ENCODE measurements at places on chromosomes 12 and 14.

DNA sequence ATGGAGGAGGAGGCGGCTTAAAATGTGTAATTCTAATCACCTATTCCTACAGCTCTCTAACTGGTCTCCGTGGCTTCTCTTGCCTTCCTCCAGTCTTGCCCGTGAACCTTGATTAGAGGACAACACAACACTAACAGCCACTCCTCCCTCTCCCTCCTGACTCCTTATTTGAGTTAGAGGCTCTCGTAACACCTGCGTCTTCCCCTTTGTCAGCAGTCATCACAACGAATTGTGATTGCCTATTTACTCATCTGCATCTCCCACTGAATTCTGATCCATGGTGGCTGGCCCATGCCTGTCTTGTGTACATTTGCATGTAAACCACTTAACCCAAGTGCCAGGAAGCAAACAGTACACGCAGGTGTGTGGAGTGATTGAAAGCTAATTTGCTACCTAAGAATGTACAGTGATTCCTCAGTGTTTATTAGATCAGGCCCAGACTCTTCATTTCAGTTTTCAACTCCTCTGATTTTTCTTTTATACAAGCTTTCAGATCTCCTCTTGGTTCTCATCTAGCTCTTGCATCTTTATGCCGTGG is 154.5 kb downstream of the MON2 start:
- no peak for DNase-seq

DNA sequence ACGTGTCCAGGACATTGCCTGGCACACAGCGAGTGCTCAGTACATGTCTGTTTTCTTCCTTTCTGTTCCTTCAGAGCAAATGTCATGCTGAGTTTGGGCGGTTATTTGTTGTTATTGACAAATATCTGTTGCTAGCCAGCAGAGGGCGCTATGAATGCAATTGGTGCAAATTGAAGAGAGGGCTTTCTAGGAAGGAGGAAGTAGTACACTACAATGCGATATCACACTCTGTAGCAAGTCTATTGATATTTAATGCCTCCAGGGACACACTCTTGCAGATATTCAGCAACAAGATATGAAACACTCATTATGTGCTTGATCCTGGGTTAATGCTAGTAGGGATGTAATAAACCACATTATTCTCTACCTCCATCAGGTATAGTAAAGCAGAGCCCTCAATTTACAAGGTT is 267.3 kb upstream of the SRRM4 start:
- no peak for DNase-seq

DNA sequence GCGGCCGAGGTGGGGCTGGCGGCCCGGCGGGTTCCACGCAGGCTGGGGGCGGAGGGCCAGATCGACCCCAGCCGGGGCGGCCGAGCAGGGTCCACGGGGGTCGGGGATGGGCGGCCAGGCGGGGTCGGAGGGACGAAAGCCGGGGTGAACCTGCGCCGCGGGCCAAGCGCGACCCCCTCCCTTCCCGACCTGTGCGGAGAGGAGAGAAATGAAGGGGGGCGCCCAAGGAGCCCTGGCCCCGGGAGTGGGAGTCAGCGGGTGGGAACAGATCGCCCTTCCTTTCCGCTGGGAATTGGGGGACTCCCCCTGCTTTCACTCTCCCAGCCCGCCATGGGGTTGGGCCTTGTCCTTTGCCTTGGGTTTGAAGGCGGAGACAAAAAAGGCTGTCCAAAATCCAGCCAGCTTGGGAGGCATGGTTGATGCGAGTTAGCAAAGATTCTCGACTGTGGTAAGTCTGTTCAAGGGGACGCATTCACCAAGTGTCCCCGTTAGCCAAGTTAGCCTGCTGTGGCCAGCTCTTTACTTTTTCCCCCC is 559 bp upstream of the CKAP4 start:
- no peak for DNase-seq

DNA sequence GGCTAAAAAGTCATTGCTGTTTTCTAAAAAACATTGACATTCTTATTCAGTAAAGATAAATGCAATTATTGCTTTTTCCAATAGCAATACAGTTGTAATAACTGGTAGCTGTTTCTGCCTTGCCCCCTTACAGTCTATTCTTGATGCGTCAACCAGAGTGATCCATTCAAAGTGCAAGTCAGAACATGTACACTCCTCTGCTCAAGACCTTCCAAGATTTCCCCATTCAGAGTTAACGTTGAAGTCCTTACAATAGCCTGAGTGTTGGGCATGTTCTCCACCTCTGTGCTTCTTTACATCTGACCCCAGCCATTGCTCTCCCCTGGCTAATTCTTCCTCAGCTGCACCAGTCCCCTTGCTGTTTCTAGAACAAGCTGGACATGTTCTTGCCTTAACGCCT is 24.3 kb downstream of the VRK1 start:
- DNase-seq, result no peak

DNA sequence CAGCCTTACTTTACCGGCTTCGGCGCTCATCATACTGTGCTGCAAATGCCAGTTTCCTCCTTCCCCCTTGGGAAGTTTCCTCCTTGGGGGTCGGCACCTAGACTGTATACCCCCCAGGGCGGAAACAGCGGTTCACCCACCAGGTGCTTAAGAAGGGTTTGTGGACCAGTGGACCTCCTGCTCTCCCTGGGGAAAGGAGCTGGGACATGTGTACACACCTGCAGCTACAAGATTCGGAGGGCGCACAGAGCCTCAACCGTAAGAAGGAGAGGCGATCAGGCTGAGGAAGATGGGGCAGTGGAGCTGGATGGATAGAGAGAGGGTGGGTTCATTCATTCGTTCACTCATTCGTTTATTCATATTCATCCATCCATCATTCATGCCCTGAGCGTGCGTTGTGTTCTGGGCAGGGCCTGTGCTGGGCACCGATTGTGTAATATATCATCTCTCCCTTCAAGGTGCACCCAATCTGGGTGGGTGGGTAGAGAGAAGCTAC is 717 bp upstream of the ZNF839 start:
- DNase-seq, result no peak

GRCh38 chr14:95255013-95255412 is 64.7 kb downstream of the CLMN start:
- DNase-seq, result no peak

DNA sequence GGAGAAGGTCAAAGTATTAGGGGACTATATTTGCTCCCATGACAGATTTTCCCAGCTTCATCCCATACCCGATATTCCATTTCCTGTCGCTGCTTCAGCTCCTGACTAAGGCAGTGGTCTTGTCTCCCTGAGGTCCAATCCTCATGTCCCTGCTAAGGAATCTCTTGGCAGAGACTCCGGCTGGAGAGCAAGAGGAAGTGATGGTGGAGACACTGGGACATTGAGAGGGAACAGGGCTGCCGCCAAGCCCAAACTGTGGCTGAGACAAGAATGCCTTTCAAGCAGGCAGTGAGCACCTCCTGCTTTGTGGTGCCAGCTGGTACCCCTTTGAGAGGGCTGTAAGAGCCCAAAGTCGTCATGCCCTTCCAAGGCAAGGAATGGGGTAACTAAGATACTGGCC is 5.5 kb downstream of the SP7 start:
- no peak for DNase-seq

GRCh38 chr14:91348845-91349465 is 68.7 kb downstream of the CCDC88C start:
- DNase-seq, result no peak

- no peak for DNase-seq
These were observed 104.6 kb downstream of the SAMD4A start for GRCh38 chr14:54671537-54671936.

DNA sequence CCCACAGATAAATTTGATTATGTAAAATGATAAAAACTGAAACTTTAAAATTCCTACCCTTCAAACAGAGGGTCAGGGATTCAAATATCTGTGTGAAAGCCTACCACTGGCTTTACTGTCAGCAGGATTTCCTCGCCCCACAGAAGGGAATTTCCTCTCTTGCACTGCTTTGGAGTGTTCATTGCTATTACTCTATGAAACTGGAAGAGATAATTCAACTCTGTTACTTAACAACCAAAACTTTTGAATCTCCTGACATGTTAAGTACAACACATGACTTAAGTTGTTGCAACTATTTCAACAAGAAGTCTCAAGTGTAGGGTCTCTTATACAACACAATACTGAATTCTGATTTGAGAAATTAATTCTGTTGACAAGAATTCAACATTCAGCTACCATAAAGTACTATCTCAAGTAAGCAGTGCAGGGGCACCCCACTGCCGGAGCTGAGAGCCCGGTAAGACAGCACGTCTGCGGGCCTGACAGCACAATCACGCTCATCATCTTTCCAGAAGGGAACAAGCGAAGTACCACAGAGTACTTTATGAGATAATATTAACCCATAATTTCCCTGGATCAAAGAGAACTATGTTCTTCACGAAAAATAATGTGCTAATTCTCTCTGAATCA is 22.9 kb downstream of the DICER1 start:
- DNase-seq, result no peak

DNA sequence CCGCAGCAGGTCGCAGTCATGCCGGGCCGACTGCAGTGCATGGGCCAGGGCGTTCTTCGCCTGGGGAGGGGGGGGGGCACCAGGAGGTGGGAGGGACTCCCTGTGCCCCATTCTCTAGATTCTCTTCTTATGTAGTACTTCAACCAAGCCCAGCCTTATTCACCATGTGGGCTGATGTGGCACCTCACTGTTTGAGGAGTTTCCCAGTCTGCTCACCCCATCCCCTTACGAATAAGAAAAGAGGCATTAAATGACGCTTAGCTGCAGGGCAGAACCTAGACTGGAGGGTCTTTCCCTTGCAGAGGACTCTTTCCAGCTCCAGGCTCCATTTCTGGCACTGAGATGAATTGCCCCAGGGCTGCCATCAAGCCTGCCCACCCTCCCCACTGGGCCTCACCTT is 12.2 kb downstream of the CMTM5 start:
- DNase-seq, result no peak

- DNase-seq, result no peak
These were observed 86.1 kb downstream of the SLC24A4 start for GRCh38 chr14:92409043-92409442.

GRCh38 chr12:69431591-69432222 is 38.5 kb upstream of the FRS2 start:
- DNase-seq, result no peak

DNA sequence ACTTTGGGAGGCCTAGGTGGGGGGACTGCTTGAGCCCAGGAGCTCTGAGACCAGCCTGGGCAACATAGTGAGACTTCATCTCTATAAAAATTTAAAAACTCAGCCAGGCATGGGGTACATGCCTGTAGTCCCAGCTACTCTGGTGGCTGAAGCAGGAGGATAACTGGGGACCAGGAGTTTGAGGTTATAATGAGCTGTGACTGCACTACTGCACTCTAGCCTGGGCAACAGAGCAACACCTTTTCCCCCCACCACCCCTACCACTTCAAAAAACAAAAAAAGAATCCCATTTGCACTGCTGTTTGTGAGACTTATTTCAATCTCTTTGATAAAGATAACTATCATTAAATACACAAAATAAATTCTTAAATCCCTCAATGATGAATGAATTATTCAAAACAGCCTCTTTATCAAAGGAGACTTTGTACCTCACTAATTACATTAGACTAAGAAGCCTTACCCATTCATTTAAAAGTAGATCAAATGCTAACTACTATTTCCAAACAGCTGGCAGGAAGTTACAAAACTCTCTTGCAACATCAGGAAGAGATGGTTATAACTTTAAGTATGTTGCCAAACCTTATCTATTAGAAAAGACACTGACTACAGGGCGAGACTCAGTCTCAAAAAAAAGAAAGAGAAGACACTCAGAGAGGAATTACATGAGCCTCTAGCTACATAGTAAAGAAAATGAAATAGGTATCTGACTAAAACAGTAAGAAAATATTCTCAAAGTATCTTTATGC is 14.7 kb downstream of the BLTP3B start:
- no peak for DNase-seq

DNA sequence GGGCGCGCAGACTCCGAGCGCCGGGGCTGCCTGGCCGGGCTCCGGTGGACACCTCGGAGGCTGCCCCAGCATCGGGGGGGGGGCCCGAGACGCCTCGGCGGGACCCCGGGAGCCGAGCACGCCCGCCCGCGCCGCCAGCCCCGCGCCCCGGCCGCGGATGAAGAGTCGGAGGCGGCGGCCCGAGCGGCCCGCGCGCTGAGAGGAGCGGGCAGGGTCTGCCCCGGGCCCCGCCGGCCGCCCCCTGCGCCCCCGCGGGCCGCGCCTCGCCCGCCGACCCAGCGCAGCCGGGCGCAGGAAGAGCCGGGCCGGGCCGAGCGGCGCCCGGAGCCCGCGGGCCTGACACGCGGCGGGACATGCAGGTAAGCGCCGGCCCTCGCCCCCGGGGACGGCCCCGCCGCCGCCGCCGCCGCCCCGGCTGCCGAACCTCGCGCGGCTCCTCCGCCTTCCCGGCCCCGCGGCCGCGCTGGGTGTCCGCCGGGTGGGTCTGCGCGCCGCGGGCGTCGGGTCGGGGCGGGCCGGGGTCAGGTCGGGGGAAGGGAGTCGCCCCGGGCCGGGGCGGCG is 63.7 kb downstream of the FBXL14 start:
- no peak for DNase-seq

- DNase-seq, result no peak
These were observed 10.8 kb downstream of the BMAL2 start for GRCh38 chr12:27343255-27344000.

DNA sequence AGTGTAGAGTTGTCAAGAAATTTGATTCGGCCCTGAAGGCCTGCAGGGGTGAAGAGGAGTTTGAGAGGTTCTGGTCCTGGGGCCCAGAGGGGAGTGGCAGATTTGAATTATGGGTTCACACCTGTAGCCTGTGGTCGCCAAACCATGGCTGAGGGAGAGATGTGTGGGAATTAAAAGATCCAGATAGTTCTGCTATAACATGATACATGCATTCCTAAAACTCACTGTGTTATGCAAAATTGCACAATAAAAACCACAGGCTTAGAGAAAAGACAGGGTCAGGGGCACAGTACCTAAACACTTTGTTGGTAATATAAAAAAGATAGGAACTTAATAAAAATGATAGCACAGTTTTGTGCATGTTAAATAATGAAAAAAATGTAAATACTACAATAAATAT is 106.2 kb downstream of the TMEM30B start:
- no peak for DNase-seq

- DNase-seq, result no peak
These were observed 854.0 kb upstream of the SEL1L start for GRCh38 chr14:82387699-82388098.

DNA sequence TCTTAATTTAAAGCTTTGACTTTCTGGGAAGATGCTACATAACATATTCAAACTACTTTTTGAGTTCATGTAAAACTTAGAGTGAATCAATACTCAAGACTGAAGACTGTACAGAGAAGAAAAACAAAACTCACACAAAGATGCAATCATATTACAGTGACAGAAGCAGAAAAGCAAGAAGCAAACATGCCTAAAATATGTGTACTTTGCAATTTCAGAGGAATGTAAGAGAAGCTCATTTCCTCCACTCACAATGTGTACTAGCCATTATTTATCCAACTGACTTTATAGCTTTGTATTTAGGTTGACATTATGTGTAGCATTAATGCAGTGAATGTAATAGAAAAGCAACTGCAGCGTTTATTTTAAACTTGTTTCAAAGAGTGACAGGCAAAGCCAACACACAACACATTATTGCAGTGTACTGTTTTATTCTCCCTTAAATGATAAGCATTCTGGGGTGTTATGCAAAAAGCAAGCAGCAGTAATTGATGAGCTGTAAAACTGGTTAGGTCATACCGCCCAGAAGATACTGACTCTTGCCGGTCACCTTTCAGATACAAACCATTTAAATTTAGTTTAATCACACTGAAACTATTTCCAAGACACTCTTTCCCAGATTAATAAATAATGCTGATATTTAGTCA is 88.2 kb upstream of the PAWR start:
- no peak for DNase-seq
